ENCODE measurements at places on chromosomes 1 and 21. TPM values are rescaled to one million over a fixed set of nuclear protein-coding genes. Genes with fewer than 3 reads are reported as not detected.

- no peak for DNase-seq
Measured at GRCh38 chr1:169849346-169850022, 44.2 kb downstream of the SCYL3 start.

- DNase-seq = no peak
Measured at GRCh38 chr1:66495495-66495894, 38.5 kb upstream of the SGIP1 start.

DNA sequence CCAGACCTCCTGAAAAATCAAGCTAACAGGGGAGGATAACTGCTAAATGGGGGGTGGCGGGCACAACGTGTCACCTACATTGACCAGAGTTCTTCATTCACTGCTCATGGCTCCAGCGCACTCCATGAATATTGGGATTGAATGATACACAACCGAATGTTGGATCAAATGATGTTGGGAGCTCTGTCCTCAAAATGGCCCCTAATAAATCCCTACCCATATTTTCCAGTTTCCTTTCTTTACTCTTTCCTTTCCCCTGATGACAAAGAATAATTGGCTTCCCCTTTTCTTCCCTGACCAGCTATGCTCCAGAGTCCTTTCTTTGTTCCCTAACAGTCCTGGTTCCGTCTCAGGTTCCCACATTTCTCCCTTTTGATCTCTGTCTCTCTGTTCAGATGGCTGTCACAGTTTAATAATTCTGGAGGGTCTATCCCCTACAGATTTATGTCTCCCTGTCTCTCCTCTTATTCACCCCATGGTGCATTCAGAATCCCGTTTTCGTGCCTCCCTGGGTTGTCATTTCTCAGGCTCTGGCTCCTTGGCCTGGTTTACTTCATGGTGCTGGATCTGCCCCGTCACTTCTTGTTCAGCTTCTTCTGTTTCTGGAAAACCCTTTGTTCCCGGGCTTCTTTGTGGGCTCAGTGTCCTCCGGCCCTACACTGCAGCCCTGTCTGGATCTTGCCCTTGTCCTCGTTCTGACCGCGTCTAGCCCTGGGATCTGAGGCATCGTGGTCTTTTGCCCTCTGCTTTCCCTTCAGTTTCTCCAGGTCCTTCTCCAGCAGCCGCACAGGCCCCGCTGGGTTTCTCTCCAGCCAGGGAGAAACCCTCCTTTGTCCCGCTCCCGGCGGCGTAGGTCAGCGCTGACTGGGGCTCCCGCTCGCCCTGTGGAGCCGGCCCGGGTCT lies 78.3 kb downstream of the NDUFS5 start:
- no peak for DNase-seq

DNA sequence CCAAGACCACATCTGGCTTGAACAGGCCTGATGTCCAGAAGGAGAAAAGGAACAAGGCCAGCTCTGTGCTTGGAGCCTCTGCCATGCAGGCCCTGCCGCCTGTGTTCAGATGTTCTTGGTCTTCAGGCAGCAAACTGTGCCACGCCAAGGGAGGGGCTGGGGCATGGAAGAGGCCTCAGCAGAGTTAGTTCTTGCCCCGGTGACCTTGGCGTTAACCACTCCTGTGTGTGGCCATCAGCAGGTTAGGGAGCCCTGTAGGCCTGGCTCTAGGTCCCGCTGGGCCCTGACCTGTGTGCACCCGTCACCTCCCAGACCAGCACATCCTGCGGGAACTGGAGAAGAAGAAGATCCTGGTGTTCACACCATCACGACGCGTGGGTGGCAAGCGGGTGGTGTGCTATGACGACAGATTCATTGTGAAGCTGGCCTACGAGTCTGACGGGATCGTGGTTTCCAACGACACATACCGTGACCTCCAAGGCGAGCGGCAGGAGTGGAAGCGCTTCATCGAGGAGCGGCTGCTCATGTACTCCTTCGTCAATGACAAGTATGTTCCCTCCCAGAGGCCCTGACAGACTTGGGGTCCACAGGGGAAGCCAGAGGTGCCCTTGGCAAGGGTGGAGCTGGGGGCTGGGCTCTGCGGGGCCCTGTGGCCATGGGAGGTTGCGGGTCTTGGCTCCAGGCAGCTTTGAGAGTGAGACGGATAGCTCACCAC lies 7.1 kb downstream of the ZC3H12A start:
- no peak for DNase-seq

VANGL2 gene
- polyA plus RNA-seq = 0.05 TPM
